RWPE2 (cell line): ENCODE measurements at places on chromosomes 6 and 20.
A peak's percentile ranks its signal among the peaks of the same experiment; 100 is the strongest.

GRCh38 chr6:79543886-79544285, 6.7 kb upstream of the LCA5 start:
- no peak for DNase-seq

DNA sequence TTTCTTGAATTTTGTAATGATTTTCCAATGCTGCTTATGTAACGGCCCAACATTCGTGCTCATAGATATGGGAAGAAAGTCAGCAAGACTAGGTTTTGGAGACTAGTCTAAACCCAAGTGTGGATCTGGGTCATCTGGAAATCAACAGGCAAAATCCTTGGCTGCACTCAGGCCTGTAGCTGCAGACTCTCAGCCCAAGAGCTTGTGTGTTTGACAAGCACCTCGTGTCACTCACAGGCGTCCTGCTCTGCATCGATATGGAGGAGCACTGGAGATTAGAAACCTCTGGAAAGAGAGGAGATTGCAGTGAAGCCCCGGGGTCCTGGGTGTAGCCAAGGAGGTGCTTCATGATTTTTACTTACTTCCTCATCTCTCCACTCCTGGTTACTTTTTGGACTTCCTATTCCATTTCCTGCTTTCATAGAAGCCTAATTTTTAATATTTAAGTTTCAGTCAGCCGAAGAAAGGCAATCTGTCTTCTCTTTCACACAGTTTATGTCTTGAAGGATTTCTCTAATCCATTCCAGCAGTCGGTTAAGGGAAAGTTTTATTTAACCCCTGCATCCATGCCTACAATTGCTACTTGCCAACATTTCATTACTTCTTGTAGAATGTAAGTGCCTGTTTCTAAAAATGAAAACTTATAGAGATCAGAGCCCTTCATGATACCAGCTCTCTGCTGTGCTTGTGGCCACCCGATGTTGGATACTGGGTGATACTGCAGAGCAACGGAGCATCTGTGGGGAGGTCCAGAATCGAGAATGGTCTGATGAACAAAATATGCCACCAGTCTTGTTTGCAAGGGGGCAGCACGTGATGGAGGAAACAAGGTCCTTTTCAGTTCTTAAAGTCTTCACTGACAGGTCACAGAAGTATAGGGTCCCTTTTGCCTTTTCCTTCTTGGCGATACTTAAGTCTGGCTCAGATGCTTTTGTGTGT, 296.3 kb downstream of the QKI start:
- no peak for DNase-seq

GRCh38 chr6:30830438-30830837, 53.9 kb upstream of the DDR1 start:
- DNase-seq = no peak

- peak; percentile 82 for DNase-seq
Measured at GRCh38 chr20:61954276-61955021, 111.2 kb downstream of the TAF4 start.

GRCh38 chr20:4151991-4152695, 136.8 kb upstream of the RNF24 start:
- DNase-seq = peak; percentile 44

DNA sequence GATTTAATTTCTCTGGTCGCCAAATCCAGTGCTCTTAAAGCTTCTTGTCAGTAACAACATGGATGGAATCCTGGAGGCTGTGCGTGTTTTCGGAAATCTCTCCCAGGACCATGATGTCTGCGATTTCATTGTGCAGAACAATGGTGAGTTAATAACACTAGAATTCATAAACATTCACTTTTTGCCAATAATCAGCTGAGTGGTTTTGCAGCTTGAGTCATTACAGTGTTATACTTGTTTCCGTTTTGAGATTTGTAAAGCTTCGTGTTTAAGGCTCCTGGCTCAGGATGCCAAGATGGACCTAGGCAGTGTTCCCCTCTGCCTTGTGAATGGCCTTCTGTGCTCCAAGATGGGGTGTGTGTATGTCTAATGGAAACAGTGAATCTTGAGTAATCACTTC, 113.8 kb downstream of the ARMC2 start:
- DNase-seq = no peak

DNA sequence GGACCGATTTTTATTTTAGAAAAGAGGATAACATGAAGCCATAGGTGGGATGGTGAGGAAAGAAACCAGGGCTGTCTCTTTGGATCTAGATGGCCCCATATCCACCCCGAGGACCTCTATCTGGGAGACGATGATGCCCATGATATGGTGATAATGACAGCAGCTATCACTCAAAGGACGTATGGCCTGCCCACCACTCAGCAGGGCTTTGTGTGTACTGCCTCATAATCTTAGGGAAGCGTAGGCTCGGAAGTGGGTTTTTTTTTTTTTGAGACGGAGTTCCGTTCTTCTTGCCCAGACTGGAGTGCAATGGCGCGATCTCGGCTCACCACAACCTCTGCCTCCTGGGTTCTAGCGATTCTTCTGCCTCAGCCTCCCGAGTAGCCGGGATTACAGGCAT, 8.2 kb upstream of the TAF8 start:
- no peak for DNase-seq

- no peak for DNase-seq
Measured at GRCh38 chr6:45791211-45792168, 224.2 kb downstream of the CLIC5 start.

DNA sequence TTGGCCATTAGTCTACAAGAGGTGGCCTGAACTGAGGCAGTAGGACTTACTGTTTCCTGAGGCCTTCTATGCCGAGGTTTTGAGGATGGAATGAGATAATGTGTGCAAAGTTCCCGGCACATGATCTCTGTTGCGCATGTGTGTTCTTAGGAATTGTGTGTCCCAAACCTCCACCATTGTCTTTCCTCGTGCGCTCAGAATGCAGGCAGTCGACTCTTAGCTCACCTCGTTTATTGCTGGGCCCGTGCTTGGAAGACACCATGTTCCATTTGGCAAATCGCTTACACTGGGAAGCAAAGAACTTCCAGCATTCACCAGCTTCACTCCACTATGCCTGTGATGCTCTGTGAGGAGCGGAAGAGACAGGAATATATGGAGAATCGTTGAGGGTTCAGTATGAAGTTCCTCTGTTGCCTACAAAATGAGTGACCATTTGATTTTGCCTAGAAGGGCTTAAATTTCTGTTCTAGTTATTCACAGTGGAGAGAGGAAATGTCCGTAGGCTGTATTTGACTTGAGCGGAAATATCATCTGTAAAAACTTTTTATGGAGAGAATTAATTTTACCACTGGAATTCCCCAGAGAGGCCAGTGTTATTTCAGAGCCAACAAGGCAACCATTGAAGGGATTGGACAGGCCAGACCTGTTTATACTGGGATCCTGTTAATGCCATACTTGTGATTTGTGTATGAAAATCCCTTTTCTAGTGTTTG, 75.7 kb upstream of the CLDN20 start:
- DNase-seq = no peak

- no peak for DNase-seq
Measured at GRCh38 chr6:112223070-112223861, 31.1 kb downstream of the LAMA4 start.

DNA sequence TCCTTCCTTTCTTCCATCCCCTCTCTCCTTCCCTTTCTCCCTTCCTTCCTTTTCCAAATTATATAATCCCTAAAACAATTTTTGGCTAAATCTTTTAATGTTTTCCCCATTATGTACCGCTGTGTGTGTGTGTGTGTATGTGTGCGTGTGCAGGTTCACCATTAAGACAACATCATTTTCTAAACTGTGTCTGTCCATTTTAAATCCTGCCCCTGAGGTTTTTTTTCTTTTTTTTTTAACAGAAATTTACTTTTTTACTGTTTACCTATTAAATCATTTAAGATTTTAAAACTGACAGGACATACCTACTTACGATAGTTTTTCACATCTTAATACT, 366.3 kb upstream of the EPHA7 start:
- DNase-seq = no peak

DNA sequence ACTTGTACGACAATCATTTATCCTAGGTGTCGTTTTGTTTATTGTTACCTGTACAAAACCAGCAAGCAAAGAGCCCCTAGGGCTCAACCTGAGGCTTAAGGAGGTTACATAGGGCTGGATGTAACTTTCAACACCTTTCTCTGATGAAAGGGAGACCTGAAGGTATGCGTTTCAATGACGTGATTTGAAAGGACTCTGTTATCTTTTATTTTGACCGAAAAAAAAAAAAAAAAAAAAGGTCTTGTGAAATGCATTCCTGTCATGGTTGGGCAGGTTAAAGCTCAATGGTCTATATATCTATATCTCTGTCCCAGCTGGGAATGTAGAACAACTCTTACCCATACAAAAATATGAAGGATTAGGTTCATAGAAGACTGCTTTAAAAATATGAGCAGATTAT, 78.7 kb upstream of the SASH1 start:
- DNase-seq = no peak
